ENCODE measurements at places on chromosomes 5 and 9.
A peak's percentile ranks its signal among the peaks of the same experiment; 100 is the strongest.

DNA sequence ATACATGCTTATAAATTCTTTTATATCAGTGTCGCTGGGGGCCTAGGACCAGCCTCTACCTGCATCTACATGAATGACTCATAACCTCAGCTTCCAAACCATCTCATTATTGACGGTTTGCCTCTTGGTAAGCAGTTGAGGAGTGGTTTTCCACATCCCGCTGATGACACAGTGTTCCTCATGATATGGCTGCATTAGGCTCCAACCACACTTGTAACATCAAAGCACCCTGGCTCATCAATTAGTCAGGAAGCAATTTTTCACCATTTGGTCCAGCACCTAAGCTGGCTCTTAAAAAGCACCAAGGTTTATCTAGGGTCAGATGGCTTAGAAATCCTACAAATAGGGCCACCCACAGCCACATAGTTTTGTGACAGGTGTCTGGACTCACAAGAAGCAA is 402.4 kb downstream of the ARHGEF28 start:
- DNase-seq, result no peak

DNA sequence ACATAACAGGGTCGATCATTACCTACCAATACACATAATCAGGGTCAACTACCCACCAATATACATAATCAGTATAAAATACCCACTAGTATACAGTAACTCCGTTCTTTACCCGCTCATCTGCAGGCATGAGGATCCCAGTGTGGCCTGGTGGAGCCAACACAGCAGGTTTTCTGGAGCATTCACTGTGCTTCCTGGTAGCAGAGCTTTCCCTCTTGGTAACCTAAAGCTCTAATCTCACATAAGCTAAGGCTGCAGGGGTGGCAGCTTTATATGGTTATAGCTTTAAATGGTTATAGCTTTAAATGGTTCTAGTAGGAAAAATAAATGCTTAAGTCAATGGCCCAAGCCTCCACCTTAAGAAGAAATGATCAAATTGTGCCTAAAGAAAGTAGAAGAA is 11.9 kb downstream of the LCN1 start:
- no peak for DNase-seq

- peak; percentile 4 for DNase-seq
Observed at GRCh38 chr5:135473956-135474670, 22.0 kb upstream of the TIFAB start.

- DNase-seq, result no peak
Observed at GRCh38 chr9:73437758-73438157, 286.1 kb downstream of the ANXA1 start.

- no peak for DNase-seq
Observed at GRCh38 chr9:112552229-112553056, 65.8 kb downstream of the KIAA1958 start.

DNA sequence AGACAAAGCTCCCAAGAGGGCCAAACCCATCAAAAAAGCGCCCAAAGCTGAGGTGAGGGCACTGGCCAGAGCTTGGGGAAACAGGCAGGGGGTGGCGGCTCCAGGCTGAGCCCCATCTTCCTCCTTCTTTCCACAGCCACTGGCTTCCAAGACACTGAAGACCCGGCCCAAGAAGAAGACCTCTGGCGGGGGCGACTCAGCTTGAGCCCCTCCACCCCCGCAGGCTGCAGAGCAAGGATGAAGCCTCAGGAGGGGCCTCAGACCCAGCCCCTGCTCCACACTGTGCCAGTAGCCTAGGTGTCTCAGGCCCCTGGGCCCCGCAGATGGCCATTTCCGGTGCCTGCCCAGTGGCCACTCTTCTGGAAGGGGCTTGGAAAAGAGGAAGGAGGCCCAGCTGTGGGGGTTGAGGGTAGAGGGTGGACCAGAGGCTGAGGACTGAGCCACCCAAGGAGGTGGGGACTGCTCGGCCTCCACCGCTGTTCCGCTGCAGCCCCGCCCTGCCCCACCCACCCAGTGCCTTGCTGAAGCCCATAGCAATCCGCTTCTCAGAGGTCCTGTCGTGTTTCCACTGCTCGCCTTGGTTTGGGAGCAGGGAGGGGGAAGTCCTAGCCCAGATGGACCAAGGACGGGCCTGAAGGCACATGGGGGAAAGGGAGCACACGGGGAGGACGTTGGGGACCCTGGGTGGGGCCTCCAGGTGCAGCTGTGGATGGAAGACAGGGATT is 6.9 kb downstream of the REEP2 start:
- DNase-seq, result no peak

DNA sequence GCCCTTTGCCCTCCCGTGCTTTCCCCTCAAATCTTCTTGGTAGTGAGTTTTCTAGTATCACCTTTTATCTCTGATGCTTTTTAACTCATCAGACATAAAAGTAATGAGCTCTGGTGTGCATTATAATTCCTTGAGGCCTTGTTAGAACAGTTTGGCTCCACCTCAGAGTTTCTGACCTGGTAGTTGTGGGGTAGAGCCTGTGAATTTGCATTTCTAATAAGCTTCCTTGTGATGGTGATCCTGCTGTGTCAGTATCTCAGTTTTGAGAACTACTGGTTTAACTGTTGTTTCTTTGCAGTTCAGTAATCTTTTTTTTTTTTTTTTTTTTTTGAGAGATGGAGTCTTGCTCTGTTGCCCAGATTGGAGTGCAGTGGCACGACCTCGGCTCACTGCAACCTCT is 31.1 kb downstream of the UBE2D2 start:
- DNase-seq, result no peak

All from head of caudate nucleus (tissue), 42 donors.